Nephron progenitor cell (in vitro differentiated cells): ENCODE measurements at places on chromosomes 2 and 18.
A peak's percentile ranks its signal among the peaks of the same experiment; 100 is the strongest.

GRCh38 chr18:4101009-4101408, 354.1 kb downstream of the DLGAP1 start:
- no peak for DNase-seq

DNA sequence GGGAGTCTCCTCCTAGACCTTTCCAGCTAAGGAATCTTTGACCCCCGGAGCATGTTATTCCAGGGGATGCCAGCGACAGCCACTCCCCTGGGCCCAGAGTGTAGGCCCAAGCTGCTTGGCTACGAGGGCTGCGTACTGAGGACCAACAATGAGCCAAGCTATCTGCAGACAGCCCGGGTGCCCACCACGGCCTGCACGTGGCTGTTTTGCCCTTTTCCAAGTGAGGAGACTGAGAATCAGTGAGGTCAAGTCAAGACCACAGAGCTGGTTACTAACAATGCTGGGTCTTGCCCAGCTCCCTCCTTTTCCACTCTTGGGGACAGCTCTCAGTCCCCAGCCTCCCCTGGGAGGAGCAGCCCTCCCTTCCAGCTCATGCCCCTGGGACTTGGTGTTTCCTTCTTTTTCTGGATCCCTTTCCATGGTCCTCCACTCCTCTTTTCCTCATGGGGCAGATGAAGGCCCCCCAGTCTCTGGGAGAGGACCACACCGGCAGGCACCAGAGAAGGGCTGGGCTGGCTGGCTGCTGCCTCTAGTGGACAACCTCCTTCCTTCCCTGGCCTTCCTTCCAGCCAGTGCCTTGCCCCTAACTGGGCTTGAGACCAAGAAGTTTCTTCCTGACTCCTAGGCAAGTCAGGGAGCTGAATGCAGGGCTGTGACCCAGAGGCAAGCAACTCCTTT, 550 bp upstream of the MALL start:
- DNase-seq = peak; percentile 33

DNA sequence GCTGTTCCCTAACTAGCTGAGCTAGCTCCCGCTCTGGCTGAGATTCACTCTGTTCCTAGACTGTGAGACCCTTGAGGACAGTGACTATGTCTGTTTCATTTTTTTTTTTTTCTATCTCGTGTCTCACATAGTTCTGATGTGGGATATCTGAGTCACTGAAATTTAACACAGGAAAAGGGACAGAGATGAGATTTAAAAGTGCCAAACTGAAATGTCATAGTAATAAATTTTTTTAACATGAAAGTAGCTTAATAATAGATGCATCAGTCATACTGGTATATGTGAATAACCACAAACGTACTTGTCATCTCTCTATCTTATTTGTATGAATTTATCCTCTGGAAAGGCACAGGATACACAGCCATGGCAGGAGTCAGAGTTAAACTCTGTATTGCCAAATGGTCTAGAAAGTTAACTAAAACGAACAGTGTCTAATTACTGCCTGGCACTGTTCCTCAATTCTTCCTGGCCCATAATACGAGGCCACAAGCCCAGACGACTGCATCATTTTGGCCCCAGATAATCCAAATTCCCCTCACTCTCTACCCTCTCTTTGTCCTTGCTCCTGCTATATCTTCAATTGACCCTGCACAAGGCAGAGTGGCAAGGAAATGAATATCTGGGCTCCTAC, 87.5 kb downstream of the SATB2 start:
- no peak for DNase-seq

DNA sequence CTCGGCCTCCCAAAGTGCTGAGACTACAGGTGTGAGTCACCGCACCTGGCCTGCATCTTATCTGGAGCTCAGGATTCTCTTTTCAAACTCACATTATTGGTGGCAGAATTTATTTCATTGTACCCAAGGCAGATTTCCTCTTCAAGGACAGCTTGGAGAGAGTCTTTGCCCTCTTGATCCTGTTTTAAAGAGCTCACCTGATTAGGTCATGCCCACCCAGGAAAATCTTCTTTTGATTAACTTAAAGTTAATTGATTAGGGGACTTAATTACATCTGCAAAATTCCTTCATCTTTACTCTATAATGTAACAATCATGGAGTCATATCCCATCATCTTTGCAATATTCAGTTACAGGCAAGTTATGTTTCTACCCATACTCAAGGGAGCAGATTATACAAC, 346.4 kb downstream of the EPHA4 start:
- DNase-seq = no peak

- no peak for DNase-seq
These were observed 130.1 kb downstream of the NFATC1 start for GRCh38 chr18:79525556-79526467.

GRCh38 chr2:132517386-132517785, 100.8 kb downstream of the GPR39 start:
- DNase-seq = no peak

DNA sequence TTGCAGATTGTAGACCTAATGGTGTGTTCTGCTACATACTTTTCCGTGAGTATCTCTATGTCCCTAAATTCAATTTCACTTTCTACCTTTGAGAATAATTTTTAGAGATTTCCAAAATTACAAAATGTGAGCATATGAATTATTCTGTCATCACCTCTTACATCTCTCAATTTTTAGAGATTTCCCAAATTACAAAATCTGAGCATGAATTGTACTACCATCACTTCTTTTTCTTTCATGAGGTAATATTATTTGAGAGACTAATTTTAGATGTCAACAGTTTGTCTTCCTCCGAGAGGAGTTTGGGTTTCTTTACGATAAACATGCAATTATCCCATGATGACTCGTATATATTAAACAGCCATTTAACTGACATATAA, 32.1 kb downstream of the INSIG2 start:
- no peak for DNase-seq

DNA sequence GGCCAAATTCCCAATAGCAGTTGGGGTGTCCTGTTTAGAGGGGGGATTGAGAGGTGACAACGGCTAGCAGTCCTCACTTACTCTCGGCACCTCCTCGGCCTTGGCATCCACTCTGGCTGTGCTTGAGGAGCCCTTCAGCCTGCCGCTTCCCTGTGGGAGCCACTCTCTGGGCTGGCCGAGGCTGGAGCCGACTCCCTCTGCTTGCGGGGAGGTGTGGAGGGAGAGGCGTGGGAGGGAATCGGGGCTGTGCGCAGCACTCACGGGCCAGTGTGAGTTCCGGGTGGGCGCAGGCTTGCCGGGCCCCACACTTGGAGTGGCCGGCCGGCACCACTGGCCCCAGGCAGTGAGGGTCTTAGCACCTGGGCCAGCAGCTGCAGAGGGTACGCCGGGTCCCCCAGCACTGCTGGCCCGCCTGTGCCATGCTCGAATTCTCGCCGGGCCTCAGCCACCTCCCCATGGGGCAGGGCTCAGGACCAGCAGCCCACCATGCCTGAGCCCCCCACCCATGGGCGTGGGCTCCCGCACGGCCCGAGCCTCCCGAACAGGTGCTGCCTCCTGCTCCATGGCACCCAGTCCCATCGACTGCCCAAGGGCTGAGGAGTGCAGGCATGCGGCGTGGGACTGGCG, 705.9 kb upstream of the ZNF804A start:
- no peak for DNase-seq

DNA sequence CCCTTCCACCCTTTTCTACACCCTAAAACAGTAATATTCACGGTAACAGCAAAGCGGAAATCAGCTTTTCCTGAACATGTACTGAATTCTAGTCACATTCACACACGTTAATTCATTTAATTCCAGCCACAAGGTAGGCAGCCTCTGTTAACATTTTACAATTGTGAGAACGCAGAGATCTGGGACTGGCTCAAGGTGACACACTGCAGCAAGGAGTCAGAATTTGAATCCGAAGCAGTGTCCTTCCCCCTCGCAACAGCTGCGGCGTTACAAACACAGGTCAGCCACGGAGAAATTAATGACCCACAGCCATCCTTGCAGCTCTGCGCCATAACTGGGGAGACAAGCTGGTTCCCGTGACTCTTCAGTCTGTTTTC, 818 bp upstream of the SLC20A1 start:
- DNase-seq = no peak

- DNase-seq = no peak
These were observed 4.5 kb upstream of the GKN1 start for GRCh38 chr2:68969736-68970490.

GRCh38 chr2:172242961-172243360, 140.3 kb upstream of the DLX2 start:
- DNase-seq = no peak

DNA sequence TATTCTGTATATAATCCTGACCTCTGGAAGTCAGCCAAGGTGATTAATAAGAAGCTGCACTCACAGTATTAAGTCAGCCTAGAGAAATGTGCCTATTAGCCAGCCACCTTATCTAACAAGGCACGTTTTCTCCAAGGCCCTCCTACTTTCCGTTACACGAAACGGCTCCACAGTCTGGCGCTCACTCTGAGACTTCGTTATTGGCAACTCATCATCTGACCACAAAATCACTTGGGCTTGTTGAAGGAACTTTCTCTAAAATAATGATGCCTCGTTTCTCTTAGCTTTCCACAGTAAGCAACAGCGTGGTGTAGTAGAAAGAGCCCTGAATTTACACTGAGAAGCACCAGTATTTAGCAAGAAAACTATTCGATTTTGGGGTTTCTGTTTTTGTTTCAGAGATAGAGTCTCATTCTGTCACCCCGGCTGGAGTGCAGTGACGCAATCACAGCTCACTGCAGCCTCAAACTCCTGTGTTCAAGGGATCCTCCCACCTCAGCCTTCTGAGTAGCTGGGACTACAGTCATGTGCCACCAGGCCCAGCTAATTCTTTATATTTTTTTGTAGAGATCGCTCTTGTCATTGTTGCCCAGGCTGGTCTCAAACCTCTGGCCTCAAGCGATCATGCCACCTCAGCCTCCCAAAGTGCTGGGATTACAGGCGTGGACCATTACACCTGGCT, 53.6 kb upstream of the SLC14A1 start:
- no peak for DNase-seq

DNA sequence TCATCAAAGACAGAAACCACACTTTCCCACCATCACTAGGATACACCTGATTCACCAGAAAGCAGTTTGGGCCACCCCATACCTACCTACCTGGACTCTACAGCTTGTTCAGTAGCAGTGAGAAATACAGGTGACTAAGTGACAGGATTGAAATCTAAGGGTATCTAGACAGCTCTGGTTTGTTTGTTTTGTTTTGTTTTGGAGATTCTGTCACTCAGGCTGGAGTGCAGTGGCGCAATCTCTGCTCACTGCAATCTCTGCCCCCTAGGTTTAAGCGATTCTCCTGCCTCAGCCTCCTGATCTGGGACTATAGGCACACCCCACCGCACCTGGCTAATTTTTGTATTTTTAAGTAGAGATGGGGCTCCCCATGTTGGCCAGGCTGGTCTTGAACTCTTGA, 3.1 kb downstream of the TTC21B start:
- no peak for DNase-seq

DNA sequence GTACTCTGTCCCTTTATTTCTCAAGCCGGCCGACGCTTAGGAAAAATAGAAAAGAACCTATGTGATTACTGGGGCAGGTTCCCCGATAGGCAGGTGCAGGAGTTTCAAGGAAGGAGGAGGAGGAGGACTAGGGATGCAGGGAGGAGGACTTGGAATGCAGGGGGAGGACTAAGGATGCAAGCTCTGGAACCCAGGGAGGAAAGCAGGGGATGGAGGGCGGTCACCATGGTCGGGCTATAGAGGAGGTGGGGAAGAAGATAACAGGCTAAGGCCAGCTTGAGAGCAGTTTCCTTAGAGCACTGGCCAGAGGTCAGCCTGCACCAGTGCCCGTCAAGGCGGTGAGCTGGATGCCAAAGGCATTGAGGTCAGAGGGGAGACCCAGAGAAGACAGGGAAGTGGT, 18.7 kb upstream of the B3GNT7 start:
- no peak for DNase-seq

DNA sequence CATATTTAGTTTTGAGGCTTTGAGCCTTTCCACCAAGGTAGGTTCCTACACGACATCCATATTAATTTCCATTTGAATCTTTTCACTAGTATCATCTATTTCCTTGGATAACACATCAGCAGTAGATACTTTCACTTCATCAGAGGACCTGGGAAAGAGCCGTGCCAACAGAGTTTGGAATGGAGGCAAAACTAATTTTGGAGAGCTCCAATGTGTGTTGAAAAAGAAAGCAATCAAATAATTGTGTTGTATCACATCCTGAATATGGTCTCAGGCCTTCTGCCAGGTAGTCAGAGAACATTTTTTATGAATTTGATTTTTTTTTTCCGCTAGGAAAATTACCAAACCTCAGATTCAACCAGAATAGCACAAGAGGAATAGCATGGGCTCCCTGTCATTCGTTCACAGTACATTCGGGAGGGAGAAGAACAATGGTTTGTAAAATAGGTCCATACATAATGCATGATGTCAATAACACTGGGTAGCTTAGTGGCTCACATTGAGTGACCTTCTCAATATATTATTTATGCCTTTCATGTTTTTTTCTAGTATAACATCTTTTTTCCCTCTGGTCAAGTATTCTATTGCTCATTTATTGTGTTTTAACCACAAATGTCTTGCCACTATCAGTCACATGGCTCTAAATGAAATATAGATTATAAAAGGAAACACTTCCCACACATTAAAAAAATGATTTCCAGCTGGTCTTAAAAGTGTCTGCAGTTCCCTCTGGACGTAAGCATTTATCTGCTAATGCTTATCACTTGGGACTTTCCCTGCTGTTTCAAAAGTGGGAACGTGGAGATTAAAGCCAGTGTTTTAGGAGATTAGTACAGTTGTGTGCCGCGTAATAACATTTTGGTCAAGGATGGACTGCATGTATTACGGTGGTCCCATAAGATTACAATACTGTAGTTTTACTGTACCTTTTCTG, 68.6 kb upstream of the RAPH1 start:
- no peak for DNase-seq
